ENCODE measurements at places on chromosomes 3 and 15.

DNA sequence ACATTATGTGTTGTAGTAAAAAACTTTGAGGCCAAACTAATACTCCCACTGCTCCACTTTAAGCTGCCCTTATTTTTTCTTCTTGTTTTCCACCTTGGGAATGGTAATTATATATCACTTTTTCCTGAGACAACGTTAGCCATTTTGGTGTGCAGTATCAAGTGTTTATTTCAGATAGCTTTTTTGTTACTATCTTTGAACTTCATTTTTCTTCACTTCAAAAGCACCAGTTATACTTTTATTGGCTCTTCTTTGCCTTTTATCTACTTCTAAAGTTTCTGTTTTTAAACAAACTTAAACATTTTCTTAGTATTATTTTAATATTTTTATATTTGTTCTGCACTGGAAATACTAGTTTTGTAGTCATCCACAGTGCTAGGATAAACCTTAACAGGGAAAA lies 6.5 kb downstream of the TOPAZ1 start:
- no peak for DNase-seq

- no peak for DNase-seq
Observed at GRCh38 chr3:4981294-4981664, 2.0 kb downstream of the BHLHE40 start.

DNA sequence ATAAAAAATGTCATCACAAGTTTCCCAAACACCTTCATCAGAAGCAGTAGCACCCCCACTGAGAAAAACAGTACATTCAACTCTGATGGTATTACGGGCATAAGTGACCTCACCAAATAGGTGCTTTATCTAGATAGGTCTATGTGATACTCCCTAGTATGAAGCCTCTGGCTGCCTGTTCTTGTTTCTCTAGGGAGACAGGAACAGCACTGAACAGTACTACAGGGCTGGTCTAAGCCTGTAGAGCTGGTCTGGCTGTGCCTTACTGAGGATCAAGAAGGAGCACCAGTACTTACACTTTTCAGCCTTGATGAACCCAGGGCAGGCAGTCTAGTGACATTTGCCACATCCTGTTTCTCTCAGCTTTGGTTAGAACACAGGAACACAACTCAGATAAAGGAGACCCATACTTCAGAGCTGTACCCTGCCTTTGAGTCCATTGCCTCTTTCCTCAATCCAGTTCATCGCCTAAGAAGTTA lies 35.9 kb downstream of the OXNAD1 start:
- DNase-seq: no peak

DNA sequence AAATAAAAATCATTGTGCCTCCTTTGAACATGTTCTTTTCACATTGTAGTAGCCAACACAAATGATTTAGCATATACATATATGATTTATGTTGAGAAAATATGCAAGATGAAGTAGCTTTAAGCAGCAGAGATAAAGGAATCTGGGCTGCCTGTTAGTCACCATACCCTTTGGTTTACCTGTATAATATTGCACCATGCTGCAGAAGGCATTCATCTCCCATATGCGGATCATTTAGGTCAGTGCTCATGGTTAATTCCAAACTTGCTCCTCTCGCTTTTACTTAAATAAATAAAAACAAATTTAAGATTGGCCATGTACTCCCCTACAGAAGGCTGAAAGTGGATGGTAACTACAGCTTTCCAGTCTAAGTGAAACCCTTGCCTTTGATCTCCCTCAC lies 86.7 kb upstream of the TBL1XR1 start:
- DNase-seq: no peak

DNA sequence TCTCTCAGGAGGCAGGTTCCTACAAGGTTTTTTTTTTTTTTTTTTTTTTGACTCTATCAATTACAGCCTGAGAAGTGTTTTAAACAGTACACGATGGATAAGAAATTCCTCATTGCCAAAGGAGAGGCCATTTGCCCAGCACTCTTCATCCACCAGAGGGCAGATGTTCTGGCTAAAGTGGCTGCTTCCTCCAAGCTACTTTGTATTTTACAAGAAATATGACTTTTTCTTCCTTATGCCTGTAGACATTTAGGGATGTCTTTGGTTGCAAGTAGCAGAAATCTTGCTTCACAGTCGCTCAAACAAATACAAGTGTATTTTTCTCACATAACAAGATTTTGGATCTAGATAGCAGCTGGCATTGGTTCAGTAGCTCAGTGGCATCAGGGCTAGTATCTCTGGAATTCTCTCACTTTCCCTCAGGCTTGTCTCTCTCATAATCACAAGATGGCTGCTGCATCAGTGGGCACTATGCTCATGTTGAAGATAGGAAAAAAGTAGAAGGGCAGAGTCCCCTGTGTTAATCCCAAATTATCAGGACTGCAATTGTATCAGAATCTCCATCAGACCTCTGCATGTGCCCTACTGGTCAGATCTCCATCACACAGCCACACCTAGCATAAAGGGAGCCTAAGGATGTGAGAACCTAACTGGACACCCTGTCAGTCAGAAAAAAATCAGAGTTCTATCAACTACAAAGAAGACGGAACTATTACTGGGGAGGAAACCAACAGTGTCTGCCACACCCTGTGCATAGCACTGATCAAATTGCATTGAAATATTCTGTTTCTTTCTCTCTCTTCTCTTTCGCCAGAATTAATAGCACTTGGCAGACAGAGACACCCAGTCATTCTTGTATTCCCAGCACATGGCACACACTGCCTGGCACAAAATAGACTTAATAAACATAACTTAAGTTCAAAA lies 138.9 kb upstream of the COL8A1 start:
- DNase-seq: peak; percentile 26

DNA sequence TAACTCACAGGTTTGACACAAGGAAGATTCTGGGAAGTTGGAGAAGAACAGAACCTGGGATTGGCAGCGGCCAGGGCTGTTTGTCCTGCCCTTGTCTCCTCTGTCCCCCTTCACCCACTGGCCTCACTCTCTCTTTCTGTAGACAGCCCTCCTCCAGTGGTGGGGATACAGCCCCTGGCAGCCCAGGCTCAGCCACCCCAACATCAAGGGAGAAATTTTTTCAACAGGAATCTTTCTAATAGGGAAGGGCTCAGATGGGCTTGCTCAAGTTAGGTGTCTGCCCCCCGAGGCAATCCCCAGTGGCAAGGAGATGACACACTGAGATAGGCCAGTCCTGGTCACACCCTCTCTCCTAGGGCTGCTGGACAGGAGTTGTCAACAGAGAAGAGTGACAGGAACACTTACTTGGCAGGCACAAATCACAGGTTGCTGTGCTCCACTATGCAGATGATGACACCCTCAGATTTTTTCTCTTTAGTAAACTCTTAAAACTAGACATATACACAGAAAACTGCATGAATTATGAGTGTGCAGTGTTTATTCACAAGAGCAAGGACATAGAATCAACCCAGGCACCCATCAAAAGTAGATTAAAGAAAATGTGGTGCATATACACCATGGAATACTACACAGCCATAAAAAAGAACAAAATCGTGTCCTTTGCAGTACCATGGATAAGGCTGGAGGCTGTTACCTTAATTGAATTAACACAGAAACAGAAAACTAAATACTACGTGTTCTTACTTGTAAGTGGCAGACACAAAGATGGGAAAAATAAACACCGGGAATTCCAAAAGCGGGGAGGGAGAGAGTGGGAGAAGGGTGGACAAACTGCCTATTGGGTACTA lies 36.3 kb downstream of the PLA2G4D start:
- DNase-seq: no peak

GRCh38 chr3:107795514-107796094 lies 272.8 kb downstream of the BBX start:
- DNase-seq: no peak

GRCh38 chr3:186638259-186638658 lies 1.9 kb upstream of the FETUB start:
- no peak for DNase-seq

DNA sequence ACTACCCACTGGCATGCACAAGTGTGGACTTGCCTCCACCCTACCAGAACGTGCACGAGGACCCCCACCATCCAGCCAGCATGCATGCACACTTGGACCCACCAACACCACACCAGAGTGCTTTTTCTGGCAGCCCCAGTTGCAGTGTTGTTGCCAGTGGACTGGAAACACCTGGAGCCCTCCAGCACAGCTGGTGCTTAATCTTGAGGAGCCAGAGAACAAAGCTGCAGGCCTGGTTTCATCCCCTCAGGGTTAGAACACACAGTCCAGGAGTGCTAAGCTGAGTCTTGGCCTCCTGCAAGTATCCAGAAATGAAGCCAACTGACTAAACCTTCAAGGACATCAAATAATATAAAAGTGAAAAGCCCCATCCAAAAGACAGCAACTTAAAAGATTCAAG lies 888.0 kb downstream of the NTRK3 start:
- no peak for DNase-seq

DNA sequence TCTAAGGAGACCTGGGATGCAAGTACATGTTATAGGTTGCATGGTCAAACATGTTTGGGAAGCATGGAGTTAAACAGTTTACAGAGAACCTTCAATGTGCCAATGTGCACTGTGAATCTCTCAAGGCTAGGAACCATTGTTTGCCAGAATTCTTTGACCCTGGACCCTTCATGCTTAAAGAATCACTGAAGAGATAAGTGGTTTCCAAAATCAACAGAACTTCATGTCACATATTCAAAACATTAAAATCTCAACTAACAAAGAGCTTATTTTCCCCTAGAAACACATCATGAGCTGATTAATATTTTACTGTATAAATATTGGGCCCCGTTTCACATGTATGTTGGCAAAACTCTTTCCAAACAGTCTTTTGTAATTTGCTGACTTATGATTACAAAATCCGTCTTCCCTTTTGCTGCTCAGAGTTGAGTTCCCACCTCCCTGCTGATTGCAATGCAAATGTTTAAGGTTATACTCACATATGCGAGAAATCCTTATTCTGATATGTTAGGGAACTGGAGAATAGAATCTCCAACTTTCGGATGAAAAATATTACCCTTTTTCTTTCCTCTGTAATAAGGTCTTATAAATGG lies 380.2 kb downstream of the DIPK2A start:
- no peak for DNase-seq

DNA sequence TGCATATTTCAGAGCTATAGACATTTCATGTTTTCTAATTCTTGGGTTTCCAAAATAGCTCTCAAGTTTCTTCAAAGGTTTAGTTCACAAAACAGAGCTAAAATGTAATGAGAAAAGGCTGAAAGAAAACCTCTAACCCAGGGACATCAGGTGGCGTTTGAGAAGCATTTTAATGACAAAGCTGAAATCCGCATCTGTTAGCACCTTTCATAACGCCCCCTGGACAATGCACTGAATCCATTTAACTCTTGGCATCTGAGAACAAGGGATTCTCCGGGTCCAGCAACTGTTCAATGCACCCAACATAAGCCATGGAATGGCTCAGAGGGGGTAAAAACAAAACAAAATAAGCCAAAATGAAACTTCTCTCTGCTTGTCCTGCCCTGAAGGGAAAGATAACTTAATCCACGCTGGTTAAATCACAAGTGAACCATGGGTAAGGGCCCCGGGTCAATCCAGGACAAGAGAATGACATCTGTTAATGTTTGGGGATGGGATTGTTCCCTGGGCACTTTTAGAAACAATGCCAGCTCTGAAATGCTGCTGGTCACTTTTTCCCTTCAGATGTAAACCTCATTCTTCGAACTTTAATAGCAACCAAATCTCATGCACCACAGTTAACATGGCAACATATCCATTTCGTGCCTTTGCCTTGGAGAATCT lies 466.2 kb upstream of the ADAMTS9 start:
- no peak for DNase-seq

DNA sequence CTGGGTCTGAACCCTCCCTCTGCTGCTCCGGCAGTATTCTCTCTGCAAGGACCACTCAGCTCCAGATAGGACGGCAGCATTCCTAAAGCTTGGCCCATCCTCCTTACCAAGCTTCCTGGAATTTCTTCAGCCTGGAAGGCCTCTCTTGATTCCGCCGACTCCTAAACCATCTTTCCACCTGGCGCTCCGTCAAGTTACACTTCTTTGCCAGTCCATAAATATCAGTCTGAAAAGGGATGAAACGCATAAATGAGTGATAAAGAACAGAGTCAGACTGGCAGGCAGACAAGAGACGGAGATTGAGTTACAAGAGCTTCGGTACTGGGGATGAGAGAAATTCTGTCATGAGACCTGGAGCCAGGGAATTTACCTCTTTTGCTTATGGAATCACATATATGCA lies 44.3 kb downstream of the CERS3 start:
- DNase-seq: no peak

GRCh38 chr15:81111510-81112470 lies 22.3 kb upstream of the CFAP161 start:
- DNase-seq: peak; percentile 86

- DNase-seq: no peak
Observed at GRCh38 chr3:161599697-161600096, 103.1 kb downstream of the OTOL1 start.

GRCh38 chr3:143571548-143571947 lies 276.7 kb downstream of the SLC9A9 start:
- DNase-seq: no peak

DNA sequence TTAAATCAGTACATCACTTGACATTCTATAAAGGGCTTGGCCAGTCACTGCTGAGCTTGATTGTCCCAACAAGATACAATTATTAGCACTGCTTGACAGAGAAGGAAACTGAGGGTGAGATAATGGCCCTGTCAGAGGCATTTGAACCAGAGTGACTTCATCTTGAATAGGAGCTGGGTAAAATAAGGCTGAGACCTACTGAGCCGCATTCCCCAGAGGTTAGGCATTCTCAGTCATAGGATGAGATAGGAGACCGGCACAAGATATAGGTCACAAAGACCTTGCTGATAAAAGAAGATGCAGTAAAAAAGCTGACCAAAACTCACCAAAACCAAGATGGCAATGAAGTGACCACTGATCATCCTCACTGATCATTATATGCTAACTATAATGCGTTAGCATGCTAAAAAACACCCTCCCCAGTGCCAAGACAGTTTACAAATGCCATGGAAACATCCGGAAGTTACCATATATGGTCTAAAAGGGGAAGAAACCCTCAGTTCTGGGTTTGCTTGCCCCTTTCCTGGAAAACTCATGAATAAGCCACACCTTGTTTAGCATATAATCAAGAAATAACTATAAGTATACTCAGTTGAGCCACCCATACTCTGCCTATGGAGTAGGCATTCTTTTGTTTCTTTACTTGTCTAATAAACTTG lies 239.1 kb upstream of the SETMAR start:
- DNase-seq: no peak

- no peak for DNase-seq
Observed at GRCh38 chr3:177665122-177665808, 468.0 kb upstream of the TBL1XR1 start.

DNA sequence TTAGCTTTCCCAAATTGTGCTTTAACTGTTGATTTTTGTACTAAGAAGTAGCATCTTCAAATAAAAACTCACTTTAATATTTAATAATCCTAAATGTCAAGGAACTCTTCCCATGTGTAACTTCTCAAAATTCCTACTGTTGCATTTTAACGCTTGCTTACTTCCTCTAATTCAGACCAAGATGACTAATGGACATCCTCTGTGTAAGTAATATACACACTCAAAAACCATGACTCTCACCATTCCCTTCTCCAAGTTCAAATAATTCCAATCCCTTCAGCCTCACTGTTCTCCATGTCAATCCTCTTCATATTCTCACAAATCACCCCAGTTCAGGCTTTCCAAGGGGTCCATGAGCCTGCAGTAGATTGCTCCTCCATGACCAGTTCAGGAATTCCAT lies 13.0 kb downstream of the MRPL46 start:
- DNase-seq: no peak

Measured in GM20000 (cell line).